Activated T-helper 1 cell treated with Interleukin-2 at 50 U/mL for 16 hours (primary cell): ENCODE measurements at places on chromosomes 11 and 22.

DNA sequence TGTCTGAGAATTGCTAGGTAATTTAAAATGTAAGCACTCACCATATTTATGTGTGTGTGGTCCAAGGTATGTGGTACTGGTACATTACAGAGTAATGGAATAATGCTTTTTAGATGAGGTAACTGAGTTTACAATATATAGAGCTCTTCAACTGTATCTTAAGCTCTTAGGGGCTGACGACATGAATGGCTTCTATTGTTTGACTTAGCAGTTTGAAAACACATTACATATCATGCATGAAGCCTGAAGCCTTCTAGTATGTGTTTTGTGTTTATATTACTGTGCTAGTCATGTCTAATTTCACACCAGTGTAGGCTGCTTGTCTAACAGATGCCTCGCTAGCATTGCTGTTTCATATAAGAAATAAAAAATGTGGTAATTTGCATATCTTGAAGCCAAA, 37.2 kb downstream of the GAS2 start:
- no peak for DNase-seq

GRCh38 chr11:18794956-18795355, 3.4 kb upstream of the PTPN5 start:
- no peak for DNase-seq

GRCh38 chr11:88439356-88439755, 101.8 kb upstream of the CTSC start:
- no peak for DNase-seq

DNA sequence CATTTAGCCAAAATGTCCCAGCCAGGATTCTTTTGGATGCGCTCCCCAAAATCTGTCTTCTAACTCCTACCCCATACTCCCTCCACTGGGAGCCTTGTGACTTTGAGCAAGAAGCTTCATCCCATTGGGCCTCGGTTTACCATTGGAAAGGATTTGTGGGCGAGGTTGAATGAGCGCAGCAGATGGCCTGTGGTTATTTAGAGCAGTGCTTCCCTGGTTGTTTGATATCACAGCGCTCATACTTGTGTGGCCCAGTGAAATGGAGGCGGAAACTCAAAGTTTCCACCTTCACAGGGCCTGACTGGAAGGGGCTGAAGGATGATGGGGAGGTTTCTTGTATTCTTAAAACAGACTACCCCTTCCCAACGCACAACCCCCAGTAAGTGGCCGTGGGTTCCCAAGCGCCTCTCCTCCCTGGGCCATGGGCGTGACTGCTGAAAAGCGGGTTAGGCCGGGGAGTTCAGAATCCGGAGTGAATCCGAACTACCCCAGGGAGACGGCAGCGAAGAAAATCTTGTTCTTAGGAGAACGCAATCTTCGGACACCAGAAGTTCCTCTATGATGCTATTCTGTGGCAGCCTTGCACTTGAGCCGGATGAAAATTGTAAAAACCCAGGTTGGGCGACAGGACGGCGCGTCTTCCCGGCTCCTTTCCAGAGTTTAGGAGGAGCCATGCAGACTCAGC, 1.2 kb upstream of the ATF4 start:
- DNase-seq: no peak

DNA sequence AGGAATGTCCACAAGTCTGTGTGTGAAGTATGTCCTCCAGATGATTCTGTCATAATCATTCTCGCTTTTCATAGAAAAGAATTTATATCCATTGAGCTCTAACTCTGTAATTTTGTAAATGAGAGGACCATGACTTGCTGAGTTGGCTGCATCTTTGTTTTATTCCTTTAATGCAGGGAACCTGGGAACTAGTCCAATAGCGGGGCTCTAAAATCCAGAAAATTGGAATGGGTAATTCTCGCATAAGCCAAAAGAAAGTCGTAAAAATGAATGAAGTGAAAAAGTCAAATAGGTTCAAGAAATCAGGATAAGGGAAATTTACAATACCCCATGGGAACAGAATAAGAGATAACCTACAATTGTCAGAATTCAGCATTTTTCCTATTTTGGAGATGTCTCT, 232.5 kb downstream of the RAB38 start:
- DNase-seq: no peak

GRCh38 chr11:62008193-62008592, 40.8 kb upstream of the FTH1 start:
- DNase-seq: no peak

DNA sequence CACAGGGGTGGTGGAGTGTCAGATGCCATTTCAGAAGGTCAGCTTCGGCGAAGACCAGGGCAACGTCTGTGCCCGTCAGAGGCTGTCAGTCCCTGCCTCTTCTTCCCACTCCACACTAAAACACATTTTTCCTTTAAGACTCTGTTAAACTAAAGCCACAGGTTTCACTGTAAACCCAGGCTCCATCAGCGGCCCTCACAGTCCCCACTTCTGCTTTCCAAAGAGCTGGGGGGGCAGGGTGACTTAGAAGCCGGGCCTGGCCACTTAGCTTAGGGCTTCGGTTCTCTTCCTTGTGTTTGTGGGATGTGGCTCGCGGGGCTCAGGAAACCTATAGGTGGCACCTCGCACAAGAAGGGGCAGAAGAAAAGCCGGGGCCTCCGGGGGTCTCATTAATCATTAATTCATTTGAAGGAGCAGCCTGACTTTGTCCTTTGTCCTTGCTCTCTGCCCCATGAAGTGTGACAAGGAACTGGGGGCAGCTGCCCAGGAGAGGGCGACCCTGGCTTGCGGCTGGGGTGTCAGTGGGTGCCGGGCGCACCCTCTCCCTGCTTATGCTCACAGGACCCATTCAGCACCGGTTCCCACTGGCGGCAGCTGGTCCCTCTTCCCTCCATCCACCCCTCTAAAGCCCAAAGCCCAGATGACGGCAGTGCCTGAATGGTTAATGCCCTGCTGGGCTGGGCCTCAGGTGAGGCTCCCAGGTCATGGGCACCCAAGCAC, 4.1 kb downstream of the SLC25A45 start:
- no peak for DNase-seq

DNA sequence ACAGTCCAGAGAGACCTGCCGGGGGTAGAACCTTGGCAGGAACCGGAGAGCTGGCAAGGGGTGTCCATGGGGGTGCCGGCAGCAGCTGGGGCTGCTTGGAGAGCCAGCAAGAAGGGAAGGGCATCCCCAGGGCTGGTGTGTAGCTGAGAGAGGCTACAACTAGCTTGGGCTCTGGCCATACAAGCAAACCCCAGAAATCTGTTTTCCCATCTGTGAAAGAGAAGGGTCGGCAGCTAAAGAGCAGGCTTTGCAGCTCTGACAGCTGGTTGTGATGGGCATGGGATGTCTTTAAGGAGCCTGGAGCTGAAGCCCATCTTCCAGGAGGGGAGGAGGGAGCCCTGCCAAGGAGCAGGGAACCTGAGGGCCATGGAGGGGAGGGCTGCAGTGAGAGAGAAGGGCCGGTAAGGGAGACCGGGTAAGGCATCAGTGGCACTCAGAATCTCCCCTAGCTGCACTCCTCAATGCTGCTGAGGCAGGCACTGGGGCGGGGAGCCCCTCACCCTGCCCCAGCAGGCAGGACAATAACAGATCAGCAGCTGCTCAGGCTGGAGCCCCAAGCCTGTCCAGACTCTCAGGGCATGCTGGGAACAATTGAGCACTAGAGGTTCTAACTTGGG, 3.9 kb downstream of the CHST1 start:
- no peak for DNase-seq

- DNase-seq: no peak
These were observed 211.6 kb upstream of the SESN3 start for GRCh38 chr11:95442531-95443050.

DNA sequence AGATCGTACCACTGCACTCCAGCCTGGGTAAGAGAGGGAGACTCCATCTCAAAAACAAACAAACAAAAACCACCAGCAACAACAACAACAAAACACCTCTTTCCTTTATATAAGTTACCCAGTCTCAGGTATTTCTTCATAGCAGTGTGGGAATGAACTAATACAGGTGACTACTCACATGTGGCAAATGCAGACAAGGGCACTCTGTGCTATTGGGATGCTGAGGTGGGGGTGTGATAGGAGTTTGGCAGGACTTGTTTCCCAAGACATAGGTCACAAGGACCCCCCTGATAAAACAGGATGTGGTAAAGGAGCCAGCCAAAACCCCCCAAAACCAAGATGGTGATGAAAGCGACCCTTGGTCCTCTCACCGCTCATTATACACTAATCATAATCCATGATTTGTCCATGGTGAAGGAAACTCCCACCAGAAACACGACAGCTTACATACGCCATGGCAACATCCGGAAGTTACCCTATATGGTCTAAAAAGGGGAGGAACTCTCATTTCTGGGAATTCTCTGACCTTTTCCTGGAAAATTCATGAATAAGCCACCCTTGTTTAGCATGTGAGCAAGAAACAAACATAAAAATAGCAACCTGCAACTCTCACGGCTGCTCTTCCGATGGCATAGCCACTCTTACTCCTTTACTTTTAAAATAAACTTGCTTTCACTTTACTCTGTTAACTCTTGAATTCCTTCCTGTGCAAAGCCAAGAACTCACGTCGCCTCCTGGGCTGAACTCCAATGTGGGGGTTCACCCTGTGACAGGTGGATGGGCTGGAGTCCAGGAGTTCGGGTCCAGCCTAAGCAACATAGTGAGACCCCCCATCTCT, 18.8 kb upstream of the INCENP start:
- DNase-seq: no peak

- DNase-seq: peak; percentile 41
These were observed 2.6 kb downstream of the CYTH4 start for GRCh38 chr22:37284805-37285355.

- DNase-seq: no peak
These were observed 33.0 kb downstream of the SLC17A6 start for GRCh38 chr11:22371160-22371559.

DNA sequence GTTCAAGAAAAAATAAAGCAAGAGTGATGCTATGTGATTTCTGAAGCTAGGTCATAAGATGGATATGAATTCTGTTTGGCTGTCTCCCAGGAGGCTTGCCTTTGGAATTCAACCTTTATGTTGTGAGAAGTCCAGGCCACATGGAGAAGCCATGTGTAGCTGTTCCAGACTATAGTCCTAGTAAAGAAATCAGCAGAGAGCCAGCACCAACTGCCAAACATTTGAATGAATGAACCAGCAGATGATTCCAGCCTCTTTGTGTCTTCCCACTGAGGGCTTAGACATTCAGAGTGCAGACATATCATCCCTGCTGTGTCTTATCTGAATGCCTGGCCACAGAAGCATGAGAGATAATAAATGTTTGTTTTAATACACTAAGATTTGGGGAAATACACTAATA, 1150.6 kb downstream of the DLG2 start:
- DNase-seq: no peak
